Stimulated activated CD8-positive, alpha-beta memory T cell treated with anti-CD3 and anti-CD28 coated beads, Interleukin-7, amount 100 ng/mL, for 1 hour (primary cell): ENCODE measurements at places on chromosomes 4 and X.
A peak's percentile ranks its signal among the peaks of the same experiment; 100 is the strongest.

GRCh38 chrX:99973572-99974226 is 436.4 kb downstream of the PCDH19 start:
- no peak for DNase-seq

DNA sequence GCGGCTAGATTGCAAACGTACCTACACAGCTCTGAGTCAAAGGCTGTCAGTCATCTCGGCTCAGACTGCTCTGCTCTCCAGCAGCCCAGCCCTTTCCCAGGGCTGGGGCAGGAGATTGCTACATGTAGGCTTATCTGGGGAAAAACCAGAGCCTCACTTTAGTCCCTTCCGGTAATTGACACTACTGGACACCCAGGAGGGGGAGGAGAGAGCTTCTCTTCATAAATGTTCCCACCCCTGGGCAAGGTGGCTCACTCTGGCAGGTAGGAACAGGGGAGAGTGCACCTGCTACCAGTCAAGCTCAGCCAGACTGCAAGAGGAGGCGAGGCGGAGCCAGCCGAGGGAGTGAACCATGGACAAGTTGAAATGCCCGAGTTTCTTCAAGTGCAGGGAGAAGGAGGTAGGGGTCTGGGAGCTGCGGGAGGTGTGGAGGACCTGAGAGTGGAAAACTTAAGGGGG is at the start of gene SLC6A14:
SLC6A14 (plus strand) TSS at position 249 of the 459 bp plus-strand sequence; CDS start at position 353, 104 bp downstream.
- DNase-seq: no peak

GRCh38 chr4:147548256-147548655 is 67.4 kb downstream of the EDNRA start:
- DNase-seq: no peak

GRCh38 chrX:39513836-39514235 is 583.9 kb downstream of the BCOR start:
- DNase-seq: no peak

DNA sequence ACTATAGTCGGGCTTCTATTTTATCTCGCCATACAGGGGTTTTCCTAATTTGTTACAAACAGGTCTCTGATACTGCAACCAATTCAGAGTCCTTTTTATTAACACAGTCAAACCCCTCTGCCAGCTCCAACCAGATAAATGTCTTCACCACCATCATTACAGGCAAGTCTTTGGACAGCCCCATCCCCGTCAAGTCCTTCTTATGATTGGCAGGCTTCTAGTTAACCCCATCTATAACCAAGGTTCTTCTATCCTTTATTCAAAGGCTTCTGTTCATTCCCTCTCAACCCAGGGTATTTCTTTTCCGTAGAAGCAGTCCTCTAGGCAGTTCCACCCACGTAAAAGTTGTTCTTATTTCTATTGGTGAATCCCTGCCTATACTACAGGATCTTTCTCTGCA is 29.9 kb upstream of the FOXR2 start:
- DNase-seq: no peak

- DNase-seq: peak; percentile 90
These were observed at the start of the genes ARFIP1 and TIGD4 for GRCh38 chr4:152779513-152780266. Gene ARFIP1 (plus strand): TSS chr4:152779954. CDS start chr4:152829634, 49,680 bp downstream. Gene TIGD4 (minus strand): TSS chr4:152779730. CDS start chr4:152771004, 8,726 bp downstream.

- no peak for DNase-seq
These were observed 22.0 kb downstream of the TBL1X start for GRCh38 chrX:9486786-9487387.

DNA sequence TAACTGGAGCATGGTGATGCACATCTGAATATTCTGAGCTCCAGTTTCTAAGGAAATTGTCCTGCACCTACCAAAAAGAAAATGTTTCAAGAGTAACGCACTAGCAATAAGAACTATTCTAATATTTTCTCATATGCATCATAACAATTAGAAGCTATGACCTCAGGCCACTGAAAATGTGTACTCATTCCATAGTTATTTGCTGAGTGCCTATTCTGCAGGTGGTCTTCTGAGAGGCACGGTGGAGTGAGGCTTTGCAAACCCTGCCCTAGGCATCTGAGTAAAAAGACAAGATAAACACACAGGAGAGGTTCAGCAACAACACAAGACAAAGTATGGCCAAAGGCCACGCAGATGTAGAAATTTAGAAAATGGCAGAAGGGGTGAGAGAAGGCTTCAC is 23.7 kb downstream of the SLC10A6 start:
- no peak for DNase-seq

DNA sequence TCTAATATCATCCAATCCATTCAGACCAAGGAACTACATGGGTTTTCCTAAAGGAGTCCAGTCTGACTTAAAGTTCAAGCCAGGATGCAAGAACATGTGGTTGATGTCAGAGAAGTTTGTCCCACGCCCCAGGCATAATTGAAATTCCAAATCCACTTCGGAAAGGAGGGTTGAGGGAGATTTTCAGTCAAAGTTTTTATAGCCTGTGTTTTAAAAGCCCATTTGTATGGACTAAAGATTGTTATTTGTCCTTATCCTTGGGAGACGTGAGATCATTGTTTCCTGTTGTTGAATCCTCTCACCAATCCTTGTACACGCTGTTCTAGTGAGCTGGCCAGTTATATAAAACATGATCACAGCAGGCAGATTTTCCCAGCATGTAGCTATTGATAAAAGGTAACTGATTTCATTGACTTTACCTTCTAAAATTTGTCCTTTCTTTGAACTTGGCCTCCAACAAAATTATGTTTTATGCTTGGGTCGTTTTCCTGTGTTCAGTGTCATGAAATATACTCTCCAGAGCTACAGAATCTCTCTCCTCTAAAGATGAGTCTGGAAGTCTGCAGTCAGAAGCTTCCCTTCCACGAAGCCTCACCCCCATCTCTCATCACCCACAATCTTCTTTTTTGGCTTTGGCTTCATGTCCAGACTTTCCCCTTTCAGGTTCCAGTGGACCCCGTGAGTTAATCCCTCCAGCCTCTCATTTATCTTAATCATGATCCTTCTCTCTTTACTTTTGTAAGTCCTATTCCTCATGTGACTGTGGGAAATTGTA is 92.9 kb downstream of the ATP10D start:
- no peak for DNase-seq

- no peak for DNase-seq
These were observed 42.0 kb upstream of the FBXW7 start for GRCh38 chr4:152577708-152578396.

GRCh38 chrX:34848281-34848680 is 94.3 kb upstream of the FAM47B start:
- DNase-seq: no peak

DNA sequence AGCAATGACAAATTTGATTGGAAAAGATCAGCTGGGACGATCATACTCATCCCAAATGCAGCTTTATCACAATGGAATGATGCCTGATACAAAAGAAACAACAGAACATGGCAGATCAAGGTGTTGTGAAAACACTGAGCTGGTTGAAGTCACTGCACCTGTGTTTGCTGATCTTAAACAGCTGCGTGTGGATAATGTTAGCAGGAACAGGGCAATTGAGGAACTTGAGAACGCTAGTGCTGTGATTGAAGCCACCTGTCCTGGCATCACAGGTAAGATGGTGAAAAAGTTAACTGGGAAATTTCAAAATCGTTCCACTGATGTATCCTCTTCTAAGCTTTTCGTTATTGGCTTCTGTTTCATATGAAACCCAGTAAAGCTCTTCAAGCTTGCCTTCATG is 27.4 kb upstream of the SOD3 start:
- no peak for DNase-seq

GRCh38 chrX:154381271-154381670 is 2.2 kb downstream of the EMD start:
- no peak for DNase-seq

GRCh38 chr4:6184169-6184568 is 16.2 kb downstream of the JAKMIP1 start:
- DNase-seq: no peak

DNA sequence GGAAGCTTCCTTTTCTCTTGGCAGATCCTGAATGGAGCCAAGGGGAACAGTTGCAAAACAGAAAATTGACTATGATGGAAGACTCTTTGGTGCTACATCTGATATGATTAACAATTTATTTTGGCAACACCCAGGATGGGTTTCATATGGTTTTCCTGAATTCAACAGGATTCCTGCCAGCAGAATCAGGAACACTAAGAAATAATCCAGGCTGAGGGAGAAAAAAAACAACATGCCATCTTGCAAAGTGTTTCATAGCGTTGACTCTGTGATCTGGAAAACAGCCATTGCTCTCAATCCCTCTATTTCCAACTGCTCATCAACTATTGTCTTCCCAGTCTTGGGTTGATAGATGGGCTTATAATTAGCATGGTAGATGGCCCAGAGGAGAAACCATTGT is 303.8 kb upstream of the KLF3 start:
- no peak for DNase-seq
